ENCODE measurements at places on chromosomes 11 and 22. TPM values are rescaled to one million over a fixed set of nuclear protein-coding genes. Genes with fewer than 3 reads are reported as not detected.

The MFRP gene
- total RNA-seq: not detected

The CASP1 gene
- total RNA-seq: 14.8 TPM

The TM7SF2 gene
- total RNA-seq: 17.0 TPM

The OR51B4 gene
- total RNA-seq: not detected

The HEPN1 gene
- total RNA-seq: 0.09 TPM

The MS4A12 gene
- not detected for total RNA-seq

The NDUFS8 gene
- total RNA-seq: 78.4 TPM

The DENND6B gene
- total RNA-seq: 2.3 TPM

The KRTAP5-11 gene
- not detected for total RNA-seq

The MUC6 gene
- not detected for total RNA-seq
